ENCODE measurements at places on chromosomes 11 and 22.

GRCh38 chr11:70549386-70549785, 151.1 kb downstream of the CTTN start:
- DNase-seq, result no peak

DNA sequence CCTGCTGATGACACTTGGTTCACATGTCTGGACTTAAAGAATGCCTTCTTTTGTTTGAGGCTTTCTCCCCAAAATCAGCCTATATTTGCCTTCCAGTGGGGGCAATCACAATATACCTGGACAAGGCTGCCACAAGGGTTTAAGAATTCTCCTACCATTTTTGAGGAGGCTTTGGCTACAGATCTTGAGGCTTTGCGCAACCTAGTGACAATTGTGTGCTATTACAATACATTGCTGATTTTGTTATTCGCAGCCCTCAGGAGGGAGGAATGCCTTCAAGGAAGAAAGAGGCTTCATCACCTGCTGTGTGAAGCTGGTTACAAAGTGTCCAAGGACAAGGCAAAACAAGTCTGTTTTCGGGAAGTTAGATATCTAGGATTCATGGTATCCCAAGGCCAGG, 50.8 kb upstream of the OR4C15 start:
- no peak for DNase-seq

GRCh38 chr11:106627694-106628093, 390.6 kb downstream of the GUCY1A2 start:
- DNase-seq, result no peak

DNA sequence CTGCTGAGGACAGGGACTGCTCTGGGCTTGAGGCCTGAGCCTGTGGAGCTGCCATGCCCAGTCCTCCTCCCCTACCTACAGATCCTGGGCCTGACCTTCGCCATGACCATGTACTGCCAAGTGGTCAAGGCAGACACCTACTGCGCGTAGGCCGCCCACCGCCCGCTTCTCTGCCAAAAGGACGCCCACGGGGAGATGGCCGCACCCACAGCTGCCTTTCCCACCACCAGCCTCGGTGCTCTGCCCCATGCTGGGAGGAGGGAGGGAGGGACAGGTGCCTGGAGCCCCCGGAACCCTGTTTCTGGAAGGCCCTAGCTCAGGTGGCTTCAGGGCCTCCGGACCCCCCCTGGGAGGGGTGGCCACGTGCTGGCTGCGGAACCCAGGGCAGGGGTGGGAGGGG, 23.8 kb downstream of the TSPAN4 start:
- no peak for DNase-seq

DNA sequence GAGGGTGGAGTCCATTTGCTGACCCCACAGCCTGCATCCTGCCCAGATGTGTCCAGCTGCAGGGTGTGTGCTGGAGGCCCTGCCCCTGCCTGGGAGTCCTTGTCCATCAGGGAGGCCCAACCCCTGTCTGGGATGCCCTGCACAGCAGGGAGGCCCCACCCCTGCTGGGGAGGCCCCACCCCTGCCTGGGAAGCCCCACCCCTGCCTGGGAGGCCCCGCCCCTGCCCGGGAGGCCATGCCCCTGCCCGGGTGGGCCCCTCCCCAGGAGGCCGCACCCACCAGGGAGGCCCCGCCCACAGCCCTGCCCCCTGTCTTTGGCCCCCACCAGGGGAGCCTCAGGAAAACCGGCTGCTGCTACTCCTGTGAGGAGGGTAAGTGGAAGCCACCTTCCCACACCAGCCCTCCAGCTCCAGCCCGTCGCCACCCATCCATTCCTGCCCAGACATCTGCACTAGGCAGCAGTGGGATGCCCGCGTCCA, 37.2 kb downstream of the MUC5B start:
- no peak for DNase-seq

DNA sequence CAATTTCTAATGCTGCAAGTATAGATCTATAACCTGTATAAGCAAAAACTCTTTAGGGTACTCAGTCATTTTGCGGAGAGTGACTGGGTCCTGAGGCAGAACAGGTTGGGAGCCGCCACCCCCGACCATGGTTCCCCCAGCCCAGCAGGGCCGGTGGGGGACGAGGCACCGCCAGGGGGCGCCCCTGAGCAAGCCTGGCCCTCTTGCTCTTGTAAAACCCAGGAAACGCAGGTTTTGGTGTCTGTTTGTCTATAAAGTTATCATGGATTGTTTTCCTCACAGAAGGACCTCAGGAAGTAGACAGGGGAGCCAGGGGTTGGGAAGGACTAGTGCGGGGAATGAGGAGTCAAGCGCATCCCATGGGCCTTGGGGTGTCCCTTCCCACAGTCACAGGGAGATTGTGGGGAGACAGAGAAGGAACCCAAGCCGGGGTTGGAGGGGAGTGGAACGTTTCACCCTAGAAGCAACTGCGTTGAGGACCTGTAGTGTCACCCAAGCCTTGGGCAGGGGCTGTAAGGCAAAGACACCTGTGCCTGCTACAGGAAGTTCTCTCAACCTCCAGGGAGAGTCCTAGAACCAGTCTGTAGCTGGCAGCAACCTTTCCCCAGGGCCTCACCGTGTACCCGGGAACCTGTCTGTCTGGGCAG, 26.4 kb downstream of the KCTD17 start:
- peak; percentile 75 for DNase-seq

DNA sequence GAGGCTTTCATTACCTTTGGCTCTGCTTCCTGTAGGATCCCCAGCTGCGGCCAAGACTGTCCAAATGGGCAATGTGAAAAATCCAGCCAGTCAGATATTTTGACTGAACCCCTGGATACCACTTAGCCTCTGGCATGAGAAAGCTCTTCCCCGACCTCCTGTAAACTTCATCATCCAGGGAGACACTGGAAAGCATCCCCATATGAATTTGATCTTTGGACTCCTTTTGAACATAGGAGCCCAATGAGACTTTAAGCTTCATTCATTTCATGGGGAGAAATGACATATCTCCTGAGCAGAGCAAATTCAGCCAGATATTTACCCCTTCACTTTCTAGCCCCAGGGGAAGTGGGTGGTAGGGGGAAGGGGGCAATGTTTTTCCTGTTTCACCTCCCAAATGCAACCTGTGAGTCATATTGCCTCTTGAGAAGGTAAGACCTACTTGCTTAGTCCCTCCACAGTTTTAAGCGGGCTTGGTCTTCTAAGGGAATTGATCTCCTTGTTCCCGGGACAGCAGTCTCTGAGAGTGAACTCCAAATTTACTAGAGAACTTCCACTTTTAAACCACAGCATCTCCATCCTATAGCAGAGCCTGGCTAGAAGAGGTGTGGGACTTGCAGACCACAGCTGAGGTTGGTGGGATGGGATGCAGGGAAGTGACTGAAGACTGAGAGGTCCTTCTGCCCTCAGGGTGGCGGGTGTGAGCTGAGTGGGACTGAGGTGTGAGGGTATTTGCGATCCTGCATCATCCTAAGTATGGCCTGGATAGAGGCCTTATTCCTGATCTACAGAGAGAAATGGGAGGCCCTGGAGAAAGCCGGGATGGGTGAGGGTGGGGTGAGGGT, 20.3 kb upstream of the POU2AF1 start:
- peak; percentile 52 for DNase-seq

- no peak for DNase-seq
Measured at GRCh38 chr11:129766898-129767604, 48.6 kb upstream of the TMEM45B start.

DNA sequence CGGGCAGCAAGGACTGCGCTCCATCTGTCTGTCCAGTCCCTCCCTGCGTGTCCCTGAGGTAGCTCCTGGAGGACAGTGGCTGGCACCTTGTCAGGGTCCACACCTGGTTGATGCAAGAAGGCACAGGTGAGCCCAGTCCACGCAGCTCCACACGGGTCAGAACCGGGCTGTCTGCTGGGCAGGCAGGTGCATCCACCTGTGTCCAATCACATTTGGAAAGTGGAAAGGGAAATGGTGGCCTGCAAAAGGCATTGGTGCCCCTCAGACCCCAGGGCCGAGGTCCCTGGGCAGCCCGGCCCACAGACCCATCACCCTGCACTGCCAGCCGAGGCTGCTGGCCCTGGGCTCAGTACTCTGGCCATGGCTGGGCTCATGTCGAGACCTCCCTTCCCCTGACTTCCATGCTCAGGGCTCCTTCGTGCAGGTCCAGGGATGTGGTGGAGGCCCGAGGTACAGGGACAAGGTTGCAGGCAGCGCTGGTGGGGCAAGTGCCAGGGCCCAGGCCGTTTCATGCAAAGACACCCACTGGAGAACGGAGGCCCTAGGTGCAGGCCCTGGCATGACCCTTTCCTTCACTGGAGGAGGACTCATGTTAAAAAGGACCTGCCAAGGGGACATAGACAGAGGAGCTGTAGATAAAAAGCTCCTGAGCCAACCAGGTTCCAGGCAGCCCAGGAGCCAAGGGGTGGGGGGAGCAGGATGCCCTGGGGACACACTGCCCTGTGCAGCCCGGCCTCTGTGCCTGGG, 38.9 kb upstream of the TH start:
- no peak for DNase-seq

GRCh38 chr22:48858856-48859255, 968.8 kb downstream of the BRD1 start:
- DNase-seq, result no peak

GRCh38 chr11:1072116-1072820, 2.4 kb upstream of the MUC2 start:
- no peak for DNase-seq
